Tibial artery (tissue), 4 donors: ENCODE measurements at places on chromosomes 2 and 18.

DNA sequence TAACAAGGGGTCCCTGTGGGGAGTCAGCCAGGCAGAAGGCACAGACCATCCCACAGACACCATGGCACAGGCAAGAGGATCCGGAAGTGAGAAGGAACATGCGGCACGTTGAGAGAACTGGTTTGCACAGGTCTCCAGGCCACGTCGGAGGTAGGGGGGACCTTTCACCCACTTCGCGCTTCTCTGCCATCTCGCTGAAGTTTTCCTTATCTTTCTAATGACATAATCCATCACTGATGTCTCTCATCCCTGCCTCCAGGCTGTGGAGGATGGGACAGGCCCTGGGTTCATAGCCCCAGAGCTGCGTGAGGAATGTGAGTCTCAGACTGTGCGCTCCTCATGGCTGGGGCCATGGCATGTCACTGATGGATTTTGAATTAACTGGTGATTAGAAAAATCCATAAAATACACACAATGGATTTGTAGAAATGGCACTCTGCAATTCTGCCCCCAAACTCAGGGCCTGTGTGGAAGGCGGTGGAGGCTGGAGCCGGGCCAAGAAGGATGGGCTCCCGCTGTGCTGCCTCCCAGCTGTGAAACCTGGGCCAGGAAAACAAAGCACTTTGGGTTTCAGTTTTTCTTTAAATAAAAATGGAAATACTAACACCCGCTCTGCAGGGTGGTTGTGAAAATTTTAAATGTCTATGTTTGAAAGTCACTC, 113.3 kb upstream of the ALKAL2 start:
- H3K27me3 ChIP-seq = no peaks in the 10 kb centered on the region
- no peak for DNase-seq
- H3K27ac ChIP-seq = no peak overlapping the region
- H3K4me1 ChIP-seq = peaks cover 2% of the 10 kb centered on the region
- no peaks in the 10 kb centered on the region for H3K36me3 ChIP-seq
- H3K4me3 ChIP-seq = no peak overlapping the region

GRCh38 chr2:144570566-144570965, 50.6 kb upstream of the ZEB2 start:
- no peak overlapping the region for H3K27ac ChIP-seq
- no peaks in the 10 kb centered on the region for H3K4me1 ChIP-seq
- H3K4me3 ChIP-seq = no peak overlapping the region

- no peak overlapping the region for H3K27ac ChIP-seq
- H3K4me1 ChIP-seq = no peaks in the 10 kb centered on the region
- no peaks in the 10 kb centered on the region for H3K36me3 ChIP-seq
- H3K4me3 ChIP-seq = no peak overlapping the region
- H3K27me3 ChIP-seq = no peaks in the 10 kb centered on the region
- no peak for DNase-seq
Observed at GRCh38 chr2:182018218-182018617, 32.6 kb downstream of the PPP1R1C start.

- H3K4me3 ChIP-seq = no peak overlapping the region
- DNase-seq = no peak
- no peaks in the 10 kb centered on the region for H3K36me3 ChIP-seq
- H3K27me3 ChIP-seq = no peaks in the 10 kb centered on the region
- no peak overlapping the region for H3K27ac ChIP-seq
Observed at GRCh38 chr2:39920307-39920801, 141.3 kb upstream of the THUMPD2 start.

GRCh38 chr2:77270433-77270832, 251.7 kb downstream of the LRRTM4 start:
- no peak overlapping the region for H3K27ac ChIP-seq
- H3K4me1 ChIP-seq = no peaks in the 10 kb centered on the region
- no peaks in the 10 kb centered on the region for H3K27me3 ChIP-seq
- no peaks in the 10 kb centered on the region for H3K36me3 ChIP-seq
- H3K4me3 ChIP-seq = no peak overlapping the region

GRCh38 chr18:3248658-3249359, 1.2 kb downstream of the MYL12A start:
- H3K27ac ChIP-seq = peak overlapping the region; percentile 98
- peaks cover 8% of the 10 kb centered on the region for H3K36me3 ChIP-seq
- H3K4me3 ChIP-seq = peak overlapping the region; percentile 75
- no peaks in the 10 kb centered on the region for H3K27me3 ChIP-seq
- peaks cover 37% of the 10 kb centered on the region for H3K4me1 ChIP-seq
